ENCODE measurements at places on chromosomes 13 and 19.
A peak's percentile ranks its signal among the peaks of the same experiment; 100 is the strongest.

- DNase-seq, result no peak
Observed at GRCh38 chr13:100842136-100842535, 167.5 kb upstream of the TMTC4 start.

GRCh38 chr13:114128624-114129522, 3.5 kb downstream of the RASA3 start:
- DNase-seq, result no peak

DNA sequence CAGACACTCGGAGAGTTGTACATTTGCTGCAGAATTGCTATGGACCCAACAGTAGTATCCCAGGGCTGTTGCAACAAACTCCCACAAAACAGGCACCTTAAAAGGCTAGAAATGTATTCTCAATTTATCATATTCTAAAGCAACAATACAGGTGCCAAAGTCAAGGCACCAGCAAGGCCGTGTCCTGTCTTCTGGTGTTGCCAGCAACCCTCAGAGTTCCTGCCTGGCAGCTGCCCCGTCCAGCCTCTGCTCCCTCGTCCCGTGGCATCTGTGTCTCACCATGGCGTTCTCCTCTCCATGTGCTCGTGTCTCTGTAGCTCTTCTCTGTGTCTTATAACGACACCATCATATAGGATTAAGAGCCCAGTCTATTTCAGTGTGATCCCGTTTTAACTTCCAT, 67.7 kb upstream of the ARGLU1 start:
- no peak for DNase-seq

- no peak for DNase-seq
Observed at GRCh38 chr13:103287659-103288058, 221.4 kb upstream of the SLC10A2 start.

- no peak for DNase-seq
Observed at GRCh38 chr19:15248106-15248505, 15.9 kb upstream of the EPHX3 start.

GRCh38 chr13:44293374-44293773, 80.2 kb upstream of the SERP2 start:
- DNase-seq, result no peak

- no peak for DNase-seq
Observed at GRCh38 chr13:106525865-106526264, 9.6 kb downstream of the EFNB2 start.

- DNase-seq, result no peak
Observed at GRCh38 chr19:5132206-5132560, 163.3 kb downstream of the KDM4B start.

- DNase-seq, result no peak
Observed at GRCh38 chr13:111860231-111860552, 206.8 kb upstream of the SOX1 start.

- no peak for DNase-seq
Observed at GRCh38 chr13:28636069-28636468, 22.9 kb upstream of the POMP start.

DNA sequence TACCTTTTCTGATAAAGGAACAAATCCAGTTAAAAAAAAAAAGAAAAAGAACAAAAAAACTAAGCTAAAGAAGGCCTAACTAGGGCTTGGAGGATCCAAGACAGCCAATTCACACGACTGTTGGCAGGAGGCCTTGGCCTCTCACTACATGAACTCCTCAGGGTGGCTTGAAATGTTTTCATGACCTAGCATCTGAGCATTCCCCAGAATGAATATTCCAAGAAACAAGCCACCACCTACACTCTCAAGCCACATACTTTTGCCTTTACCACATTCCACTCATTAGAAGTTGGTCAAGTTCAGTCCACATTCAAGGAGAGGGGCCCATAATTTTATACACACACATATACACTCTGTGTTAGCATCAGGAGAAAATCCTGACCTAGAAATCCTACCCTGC, 97.6 kb upstream of the SIAH3 start:
- DNase-seq, result no peak

DNA sequence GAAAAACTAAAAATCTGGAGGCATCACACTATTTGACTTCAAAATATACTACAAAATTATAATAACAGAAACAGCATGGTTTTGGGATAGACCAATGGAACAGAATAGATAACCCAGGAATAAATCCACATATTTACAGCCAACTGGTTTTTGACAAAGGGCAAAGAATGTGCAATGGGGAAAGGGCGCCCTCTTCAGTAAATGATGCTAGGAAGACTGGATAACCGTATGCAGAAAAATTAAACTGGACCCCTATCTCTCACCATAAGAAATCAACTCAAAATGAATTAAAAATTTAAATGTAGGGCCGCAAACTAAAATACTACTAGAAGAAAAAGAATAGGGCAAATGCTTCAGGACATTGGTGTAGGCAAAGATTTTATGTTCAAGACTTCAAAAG, 440.5 kb upstream of the SGCG start:
- no peak for DNase-seq

DNA sequence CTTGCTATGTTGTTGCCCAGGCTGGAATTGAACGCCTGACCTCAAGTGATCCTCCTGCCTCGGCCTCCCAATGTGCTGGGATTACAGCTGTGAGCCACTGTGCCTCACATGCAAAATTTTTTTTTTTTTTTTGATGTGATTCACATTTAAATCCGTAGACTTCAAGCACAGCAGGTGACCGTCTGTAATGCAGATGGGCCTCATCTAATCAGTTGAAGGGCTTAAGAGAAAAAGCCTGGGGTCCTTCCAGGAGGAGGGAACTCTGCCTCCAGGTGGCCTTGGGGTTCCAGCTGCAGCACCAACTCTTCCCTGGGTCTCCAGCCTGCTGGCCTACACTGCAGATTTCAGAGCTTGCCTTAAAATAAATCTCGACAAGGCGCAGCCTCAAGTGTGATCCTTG, 43.6 kb downstream of the GADD45B start:
- no peak for DNase-seq

- DNase-seq, result no peak
Observed at GRCh38 chr13:44084146-44084545, 204.4 kb downstream of the LACC1 start.

DNA sequence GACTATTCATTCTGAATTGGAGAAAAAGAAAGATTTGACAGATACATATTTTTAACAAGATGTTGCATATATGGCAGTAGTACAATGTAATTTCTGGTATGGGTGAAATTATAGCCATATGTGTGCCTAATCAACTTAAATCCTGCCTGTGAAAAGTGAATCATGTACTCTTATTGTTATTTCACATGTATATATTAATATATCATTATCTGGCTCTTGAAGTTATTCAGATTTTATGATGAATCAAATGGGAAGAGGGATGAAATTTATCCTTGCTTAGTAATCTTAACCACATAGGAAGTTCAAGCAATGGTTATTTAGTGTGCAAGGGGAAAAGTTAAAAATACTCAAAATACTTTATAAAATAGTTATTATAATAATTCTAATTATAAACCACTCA, 80.5 kb downstream of the GPC6 start:
- DNase-seq, result no peak

GRCh38 chr19:54230031-54230430, 7.2 kb upstream of the LILRB3 start:
- no peak for DNase-seq

DNA sequence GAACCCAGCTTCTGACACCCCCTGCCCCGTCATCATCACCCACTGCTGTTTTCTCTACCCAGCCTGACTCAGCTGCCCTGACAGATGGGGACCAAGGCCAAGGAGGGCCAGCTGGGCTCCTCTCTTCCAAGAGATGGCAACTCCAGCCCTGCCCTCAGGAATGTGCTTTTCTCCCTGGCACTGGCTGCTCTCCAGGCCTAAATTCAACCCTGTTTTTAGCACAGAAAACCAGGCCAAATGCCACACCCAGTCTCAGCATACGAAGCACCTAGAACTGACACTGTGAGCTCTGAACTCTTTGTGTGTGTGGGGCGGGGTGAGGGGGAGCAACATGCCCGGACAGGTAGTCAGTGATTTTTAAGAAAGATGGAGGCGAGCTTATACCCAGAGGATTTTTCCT, 23.4 kb upstream of the IGFL1 start:
- DNase-seq, result no peak

GRCh38 chr19:20077791-20078463, at the start of gene ZNF90:
Gene ZNF90, plus strand, starts transcription at chr19:20078000. Its CDS starts 133 bp downstream, at chr19:20078133.
- peak; percentile 96 for DNase-seq

- DNase-seq, result no peak
Observed at GRCh38 chr19:35404879-35405622, 34.2 kb downstream of the GPR42 start.

DNA sequence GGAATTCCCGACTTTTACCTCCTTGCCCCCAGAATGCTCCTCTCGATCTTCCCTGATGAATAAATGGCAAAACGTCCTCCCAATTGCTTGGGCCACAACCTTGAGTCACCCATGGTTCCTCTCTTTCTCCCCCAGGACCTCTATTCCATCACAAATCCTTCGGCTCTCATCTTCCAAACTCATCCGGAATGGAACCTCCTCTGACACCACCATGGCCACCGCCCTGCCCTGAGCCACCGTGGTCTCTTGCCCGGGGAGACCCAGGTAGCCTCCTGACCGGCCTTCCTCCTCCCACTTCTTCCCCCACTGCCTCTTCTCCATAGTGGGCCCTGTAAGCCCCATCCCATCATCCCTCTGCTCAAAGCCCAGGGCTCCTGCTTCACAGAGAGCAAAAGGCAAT, 4.9 kb downstream of the SLC7A10 start:
- DNase-seq, result no peak

DNA sequence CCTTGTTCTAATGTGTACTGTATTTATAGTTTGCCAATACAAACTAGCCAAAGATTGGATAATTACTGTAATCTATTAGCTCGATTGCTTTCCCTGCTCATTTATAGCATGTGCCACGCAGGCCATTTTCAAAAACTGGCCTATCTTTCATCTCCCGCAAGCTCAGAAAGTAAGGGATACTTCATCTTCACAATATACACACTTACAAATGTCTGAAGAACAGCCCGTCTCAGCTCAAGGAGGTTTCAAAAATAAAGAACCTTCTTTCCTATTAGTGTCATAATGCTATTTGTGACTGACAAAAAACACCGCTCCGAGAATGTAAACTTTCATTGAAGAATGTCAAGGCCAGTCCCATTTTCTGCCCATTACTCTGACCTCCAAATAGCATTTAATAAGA, 306.4 kb upstream of the ZNF507 start:
- no peak for DNase-seq

- DNase-seq, result no peak
Observed at GRCh38 chr13:84191139-84191538, 308.9 kb upstream of the SLITRK1 start.

DNA sequence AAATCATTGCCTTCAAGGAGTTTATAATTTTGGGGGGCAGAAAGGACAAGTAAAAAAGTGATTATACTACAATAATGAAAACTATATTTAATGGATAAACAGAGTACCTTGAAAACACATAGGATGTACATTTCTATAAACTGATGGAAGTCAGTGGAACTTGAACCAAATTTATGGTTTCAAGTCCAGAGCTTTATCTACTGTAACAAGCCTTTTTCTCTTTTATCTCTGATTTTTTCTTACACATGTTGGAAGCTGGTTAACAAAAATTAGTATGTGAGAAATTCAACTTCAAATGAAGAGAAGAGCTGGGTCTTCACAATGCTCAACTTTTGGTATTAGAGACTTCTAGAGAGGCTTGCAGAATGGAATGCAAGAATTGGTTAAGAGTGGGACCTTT, 393.6 kb downstream of the LMO7 start:
- DNase-seq, result no peak

GRCh38 chr13:97390941-97391600, 42.9 kb upstream of the RAP2A start:
- no peak for DNase-seq

DNA sequence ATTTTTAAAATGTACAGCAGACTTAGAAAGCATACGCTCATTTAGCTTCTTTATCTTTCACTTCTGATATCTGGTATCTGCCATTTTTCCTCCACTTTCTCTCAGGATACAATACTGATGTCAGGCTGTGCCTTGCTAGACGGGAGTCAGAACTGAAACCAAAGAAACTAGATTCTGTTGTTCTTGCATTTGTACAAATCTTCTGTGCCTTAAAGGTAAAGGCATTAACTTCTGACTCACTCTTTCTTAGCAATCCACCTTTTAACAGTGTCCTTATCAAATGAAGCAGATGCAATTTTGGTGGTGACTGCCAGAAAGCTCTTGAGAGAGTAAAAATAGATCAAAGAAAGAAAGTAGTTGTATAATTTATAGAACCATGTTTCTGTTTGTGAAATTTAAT, 370.4 kb downstream of the PCDH20 start:
- no peak for DNase-seq

- peak; percentile 63 for DNase-seq
Observed at GRCh38 chr13:36736119-36736726, 62.4 kb downstream of the SERTM1 start.

GRCh38 chr19:57587529-57587928, 3.6 kb downstream of the ZIK1 start:
- DNase-seq, result no peak

DNA sequence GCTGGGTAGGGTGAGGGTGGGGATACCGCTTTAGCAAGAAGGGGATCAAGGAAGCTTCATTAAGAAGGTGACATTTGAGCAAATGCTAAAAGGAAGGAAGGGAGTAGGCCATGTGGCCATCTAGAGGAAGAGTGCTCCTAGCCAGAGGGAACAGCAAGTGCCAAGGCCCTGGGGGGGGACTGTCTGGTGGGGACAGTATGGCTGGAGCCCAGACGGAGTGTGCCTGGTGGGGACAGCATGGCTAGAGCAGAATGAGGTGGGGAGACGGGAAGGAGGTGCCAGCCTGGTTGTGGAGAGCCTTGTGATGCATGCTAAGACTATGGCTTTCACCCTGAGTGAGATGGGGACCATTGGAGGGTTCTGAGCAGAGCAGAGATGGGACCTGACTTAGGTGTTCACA, 2.1 kb upstream of the TGFB1 start:
- DNase-seq, result no peak

DNA sequence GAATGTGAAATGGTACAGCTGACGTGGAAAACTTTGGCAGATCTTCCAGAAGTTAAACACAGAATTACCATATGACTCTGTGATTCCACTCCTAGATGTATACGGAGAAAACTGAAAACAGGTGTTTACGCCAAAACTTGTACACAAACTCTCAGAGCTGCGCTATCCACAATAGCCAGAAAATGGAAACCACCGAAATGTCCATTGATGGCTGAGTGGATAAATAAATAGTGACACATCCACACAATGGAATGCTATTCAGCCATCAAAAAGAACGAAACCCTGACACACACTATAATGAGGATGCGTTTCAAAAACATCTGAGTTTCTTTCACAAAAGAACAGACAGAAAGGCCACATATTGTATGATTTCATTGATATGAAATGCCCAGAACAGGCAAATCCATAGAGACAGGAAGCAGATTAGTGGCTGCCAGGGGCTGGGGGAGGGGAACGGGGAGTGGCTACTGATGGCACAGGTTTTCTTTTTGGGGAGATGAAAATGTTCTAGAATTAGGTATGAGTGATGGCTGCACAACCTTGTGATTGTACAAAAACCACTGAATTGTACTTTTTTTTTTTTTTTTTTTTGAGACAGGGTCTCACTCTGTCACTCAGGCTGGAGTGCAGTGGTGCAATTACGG, 33.0 kb downstream of the IL12RB1 start:
- no peak for DNase-seq

- DNase-seq, result no peak
Observed at GRCh38 chr13:81442904-81443303, 1102.0 kb upstream of the SPRY2 start.
